ENCODE measurements at places on chromosomes 3 and 15.

DNA sequence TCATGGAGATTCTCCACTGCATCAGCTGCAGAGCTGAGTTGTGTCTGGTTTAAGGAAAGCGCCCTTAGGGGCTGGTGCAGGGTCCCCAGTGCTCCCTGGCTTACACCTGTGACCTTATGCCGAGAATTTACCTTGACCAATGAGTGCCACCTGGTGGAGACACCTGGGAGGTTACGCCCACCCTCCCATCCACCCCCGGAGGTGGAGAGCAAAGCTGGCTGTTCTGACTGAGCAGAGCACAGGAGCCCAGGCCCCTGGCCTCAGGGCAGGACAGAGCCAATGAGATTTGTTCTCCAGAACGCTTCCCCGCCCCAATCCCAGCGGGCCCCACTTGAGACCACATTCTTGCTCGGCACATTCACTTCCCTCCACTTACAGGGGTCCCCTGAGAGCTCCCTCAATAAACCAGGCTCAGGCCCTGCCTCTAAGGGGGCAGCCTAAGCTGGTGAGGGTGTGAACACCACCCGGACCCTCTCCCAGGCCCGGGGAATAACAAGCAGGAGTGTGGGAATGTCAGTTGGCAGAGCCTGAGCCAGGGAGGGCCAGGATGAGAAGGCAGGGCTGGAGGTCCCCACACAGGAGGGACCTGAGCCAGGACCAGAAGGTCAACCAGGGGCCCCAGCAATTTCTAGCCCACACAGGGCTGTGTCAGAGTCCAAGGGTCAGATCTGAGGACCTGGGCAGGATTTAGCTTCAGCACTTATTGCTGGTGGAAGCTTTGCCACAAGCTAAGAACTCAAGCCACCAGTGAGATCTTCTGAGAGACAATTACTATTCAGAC lies 117.1 kb downstream of the TPRA1 start:
- no peak for DNase-seq

GRCh38 chr15:96428742-96429141 lies 98.2 kb downstream of the NR2F2 start:
- DNase-seq: peak; percentile 89

DNA sequence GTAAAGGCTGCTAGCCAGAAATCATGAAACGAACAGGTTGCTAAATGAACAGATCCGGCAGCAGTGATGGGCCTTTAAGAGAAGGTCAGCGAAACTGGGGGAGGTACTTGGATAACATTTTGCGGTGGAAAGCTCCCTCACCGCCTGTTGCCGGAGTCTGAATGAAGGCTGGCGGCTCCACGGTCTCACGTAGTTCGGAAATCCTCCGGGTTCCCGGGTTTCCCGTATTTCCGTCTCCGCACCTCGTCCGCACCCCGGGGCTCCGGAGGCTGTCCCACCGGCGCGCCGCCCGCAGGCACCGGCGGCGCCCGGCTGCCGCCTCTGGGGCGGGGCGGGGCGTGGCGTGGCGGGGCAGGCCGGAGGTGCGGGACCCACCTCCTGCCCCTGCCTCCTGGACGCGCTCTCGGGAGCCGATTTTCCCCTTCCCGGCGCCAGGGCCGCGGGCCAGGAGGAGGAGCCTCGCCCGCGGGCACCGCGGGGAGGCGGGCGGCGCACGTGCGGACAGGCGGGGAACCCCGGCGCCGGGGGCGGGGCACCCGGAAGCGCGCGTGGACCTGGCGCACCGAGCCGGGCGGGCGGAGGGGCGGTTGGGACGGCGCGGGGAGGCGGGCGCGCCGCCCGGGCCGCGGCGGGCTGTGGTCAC lies at the start of gene ZDHHC23:
ZDHHC23 (plus strand) TSS at position 642 of the 643 bp plus-strand sequence. CDS start 790 bp downstream, outside the sequence.
- no peak for DNase-seq

DNA sequence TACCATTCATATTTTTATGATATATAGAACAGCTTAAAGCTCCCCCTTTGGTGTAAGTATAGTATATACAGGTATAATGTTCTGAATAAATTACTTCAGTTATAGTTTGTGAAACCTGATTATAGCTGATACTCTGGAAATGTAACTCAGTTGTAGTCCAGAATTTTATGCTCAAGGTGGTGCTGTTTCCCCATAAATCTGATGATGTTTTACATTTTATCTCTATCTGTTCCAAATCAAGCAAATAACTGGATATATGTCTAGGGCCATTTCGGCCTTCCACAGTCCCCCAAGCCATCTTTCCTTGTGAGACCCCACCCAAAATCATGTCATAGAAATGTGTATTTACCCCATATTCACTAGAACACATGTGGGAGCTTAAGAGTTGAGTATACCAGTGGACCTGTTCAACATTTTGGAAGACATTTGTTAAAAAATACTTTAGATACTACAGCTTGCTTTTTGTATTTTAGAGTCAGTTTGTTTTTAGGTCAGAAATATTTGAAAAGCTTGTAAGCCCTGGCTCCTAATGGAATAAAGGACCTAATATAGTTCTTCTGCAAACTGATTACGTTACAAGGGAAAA lies 107.1 kb downstream of the ATG7 start:
- DNase-seq: peak; percentile 15

DNA sequence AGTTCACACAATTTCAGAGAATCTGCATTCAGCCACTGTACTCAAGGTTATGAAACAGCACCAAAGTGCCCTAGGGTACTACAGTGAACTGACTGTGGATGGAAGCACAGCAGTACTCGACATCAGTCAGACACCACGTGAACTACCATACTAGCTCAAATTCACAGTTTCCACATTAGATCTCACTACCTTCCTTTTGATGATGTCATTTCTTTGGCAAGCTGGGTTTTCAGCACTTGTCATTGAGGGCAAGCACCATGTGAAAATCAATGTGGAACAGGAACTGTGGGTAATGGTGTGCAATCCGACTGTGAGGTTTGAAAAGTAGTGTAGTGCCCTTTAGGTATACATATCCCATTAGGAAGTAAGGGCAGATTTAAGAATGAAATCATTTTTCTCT lies 110.5 kb upstream of the BFSP2 start:
- DNase-seq: no peak

DNA sequence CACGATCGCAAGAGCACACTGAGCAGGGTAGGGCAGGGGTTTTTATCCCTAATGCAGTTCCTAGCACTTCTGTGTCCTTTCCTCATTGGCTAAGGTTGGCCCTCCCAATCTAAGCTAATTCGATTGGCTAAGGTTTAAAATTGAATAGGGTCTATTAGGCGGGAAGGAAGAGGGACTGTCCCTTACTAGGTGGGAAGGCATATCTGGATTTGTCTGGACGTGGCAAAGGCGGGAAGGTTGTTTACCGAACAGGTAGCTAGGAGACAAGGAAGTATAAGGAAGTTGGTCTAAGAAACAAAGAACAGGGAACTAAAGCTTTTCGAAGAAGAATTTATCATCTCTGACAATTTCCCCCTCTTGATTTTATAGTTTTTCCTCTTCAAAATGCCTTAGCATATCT lies 24.8 kb upstream of the ATG7 start:
- DNase-seq: no peak

DNA sequence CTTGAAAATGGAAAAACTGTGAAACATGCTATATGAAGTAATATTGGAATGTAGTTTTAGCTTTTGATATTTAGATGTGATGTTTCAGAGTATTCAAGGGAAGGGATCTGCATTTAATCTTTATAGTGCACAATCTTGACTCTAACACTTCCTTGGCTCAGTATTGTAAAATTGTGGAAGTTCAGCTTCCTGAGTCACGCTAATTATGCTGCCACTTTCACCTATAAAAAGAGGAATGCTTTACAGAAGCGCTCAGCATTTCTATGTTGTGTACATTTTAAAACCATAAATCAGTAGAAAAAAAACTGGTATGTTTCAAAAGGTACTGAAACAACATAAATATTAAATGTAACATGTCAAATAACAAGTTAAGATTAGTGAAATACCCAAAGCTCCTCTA lies 32.6 kb downstream of the SERPINI2 start:
- no peak for DNase-seq

DNA sequence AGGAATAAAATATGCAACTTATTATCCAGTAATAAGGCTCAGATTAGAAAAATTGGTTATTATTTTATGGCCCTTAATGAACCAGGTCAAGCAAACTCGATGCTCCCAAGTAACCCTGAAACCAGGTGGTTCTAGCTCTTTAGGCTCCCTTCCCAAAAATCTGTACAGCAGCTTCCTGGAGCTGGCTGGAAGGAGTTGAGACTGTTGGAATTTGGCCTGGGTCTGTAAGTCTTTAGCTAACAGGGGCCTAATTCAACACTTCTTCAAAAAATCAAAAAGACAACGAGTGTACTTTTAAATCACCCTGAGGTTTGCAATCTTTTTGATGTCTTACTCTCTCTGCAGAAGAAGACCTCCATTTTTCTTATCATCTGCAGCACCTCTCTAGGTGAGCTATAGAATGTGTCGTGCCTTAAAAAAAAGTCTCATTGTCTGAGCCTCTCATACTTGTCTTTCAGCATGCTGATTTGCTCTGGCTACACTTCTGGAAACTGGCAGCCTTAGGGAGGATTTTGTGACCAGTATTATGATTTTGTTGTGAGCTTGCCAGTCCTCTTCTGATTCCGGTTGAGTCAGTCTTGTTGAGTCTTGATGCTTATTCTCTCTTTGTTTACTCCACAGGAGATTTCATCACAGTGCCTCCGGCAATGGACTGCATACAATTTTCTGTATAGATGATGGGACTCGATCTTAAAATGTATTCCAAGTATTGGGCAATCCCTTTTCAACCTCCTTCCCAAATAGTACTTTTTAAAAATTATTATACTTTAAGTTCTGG lies 235.0 kb upstream of the KBTBD8 start:
- DNase-seq: no peak

DNA sequence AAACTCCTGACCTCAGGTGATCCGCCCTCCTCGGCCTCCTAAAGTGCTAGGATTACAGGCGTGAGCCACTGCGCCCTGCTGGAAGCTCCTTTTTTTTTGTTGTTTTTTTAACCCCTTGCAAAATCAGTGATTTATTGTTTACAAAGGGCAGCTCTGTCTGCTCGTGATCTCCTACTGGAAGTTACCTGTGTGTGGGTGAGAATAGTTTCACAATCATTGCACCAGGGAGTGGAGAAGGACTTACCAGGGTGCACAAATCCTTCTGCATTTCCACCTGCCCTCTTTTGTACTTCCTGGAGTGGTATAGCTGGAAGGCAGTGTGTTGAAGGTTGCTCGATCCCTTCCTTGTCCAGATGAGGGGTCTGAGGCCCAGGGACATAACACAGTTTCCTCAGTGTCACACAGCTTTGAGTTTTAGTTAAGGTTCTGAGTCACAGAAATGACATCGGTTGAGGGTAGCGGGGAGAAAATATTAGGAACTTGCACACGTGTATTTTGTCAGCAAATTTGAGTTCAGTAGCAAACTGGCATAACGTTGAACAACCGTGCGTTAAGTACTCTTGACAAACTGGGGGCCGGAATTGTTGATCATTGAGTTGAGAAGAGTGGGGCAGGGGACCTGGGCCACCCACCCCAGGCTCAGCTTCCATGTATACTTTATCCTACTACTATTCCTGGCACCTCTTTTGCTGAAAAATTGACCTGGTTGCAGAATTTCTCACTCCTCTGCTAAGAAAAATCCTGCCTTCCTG lies 11.3 kb upstream of the TRAK1 start:
- DNase-seq: no peak

GRCh38 chr15:63483521-63484371 lies 20.6 kb upstream of the USP3 start:
- DNase-seq: no peak
